Effector CD4-positive, alpha-beta T cell (primary cell): ENCODE measurements at places on chromosomes 2 and 18.

DNA sequence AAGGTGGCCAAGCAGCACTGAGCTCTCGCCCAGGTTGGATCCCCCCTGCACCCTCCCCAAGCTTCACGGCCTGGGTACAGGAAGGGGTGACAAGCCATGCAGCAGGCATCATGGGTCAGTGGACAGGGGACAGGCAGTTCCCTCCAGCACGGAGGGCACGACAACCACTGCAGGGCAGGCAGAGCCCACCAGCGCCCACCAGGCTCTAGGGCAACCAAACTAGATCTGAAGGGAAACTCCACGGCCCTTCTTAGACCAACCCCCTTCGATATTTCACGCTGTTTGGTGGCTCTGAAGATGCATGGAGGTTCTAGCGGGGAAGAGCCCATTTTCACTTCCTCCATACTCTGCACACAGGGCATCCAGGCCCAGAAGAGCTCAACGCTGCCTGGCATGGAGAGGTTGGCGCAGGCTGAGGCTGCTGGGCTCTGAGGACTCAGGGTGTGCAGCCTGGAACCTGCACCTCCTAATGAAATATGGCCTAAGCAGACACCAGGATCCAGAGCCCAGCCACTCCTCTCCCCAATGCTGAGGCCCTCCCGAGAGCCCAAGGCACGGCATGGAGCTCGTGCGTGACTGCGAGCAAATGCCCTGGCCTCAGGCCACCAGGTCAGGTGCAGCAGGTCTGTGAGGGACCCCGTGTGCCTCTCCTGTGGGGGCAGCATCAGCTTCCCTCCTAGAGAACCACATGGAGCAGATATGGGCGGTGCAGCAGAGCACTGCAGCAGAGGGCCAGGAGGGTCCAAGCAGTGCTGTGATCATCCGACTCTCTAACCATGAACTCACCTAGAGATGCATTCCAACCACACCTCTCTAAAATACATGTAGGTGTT is 8.7 kb upstream of the MTERF4 start:
- DNase-seq = no peak

DNA sequence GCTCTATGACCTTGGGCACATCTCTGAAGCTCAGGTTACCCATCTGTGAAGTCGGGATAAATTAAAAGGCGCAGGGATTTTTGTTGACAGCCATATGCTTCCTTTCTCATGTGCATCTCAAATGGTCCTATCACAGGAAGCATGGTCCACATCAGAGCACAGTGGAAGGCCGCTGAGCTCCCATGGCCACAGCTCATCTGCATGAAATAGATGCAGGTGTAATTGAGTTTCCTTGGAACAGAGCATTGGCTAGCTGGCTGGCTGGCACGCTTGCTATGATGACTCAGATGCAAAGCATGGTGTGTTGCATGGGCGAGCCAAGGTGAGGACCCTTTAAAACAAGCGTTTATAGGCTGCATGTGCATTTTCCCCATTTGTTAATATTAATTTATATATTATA is 79.3 kb downstream of the TXNL1 start:
- DNase-seq = no peak

DNA sequence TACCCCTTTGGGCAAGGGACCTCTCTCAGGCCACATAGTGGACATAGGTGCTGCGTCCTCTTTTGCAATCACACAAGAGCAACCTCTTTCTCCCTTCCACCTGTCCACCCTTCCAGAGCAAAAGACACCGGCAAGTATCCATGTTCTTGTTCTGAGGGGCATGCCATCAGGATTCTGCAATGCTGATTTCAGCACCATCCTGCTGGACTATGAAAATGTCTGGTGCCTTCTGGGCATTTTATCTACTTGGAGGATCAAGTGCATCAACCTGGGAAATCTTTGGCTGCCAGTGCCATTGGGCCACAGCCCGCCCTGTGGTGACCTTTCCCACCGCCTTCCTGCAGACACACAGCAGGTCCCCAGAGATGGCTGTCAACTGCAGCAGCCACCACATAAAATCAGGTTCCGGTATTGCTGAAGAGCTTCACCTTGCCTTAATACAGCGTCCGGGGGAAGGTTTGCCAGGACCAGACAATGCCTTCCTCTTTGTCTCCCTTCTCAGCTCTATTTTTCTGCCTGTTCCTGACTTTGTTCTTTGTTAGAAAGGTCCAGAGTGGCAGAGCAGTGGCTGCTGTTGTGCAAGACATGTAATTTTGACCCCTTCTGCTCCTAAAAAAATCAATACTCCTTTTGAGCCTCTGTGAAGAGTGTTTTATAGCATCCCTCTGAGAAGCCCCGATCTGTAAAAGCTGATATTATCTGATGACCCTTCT is 18.5 kb upstream of the BOD1L2 start:
- no peak for DNase-seq

DNA sequence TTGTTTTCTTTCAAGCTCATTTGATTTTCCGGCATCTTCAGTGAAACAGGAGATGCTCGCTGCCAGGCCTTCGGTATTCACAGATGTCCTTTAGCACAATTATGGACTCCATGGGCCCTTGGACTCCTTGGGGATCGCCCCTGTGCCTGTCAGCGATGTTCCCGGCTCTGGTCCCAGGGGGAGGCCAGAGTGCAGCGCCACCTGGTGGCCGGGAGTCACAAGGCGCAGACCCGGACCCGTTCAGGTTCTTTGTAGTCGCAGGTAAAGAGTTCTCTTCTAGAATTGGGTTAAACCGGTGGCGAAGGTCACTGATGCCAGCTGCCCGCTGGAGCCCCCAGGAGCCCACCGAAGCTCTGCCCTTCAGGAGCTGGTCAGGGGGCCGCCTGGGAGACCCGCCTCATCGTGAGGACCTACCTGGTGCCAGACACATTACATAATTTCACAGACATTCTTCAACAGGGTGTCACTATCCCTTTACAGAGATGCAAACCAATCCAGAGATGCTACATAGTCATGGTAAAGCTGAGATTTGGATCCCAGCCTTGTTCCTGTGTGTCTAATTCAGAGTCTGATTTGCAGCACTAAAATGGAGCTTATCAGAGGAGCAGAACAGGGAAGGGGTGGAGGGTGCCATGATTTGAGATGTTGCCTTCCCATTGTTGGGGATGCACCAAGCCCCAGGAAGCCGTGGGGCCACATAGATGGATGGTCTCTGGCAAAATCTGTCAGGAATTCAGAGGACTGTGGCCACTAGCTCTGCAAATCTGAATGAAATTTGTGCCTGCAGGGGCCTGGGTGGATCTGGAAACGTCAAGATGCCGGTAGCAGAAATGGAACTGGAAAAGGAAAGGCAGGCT is 6.0 kb upstream of the INPP5D start:
- DNase-seq = peak; percentile 67

GRCh38 chr2:78540255-78540654 is 485.2 kb upstream of the REG3G start:
- no peak for DNase-seq

- DNase-seq = no peak
These were observed 57.2 kb downstream of the TSHZ1 start for GRCh38 chr18:75267643-75268363.

GRCh38 chr2:194842871-194843270 is 814.2 kb upstream of the SLC39A10 start:
- DNase-seq = no peak

DNA sequence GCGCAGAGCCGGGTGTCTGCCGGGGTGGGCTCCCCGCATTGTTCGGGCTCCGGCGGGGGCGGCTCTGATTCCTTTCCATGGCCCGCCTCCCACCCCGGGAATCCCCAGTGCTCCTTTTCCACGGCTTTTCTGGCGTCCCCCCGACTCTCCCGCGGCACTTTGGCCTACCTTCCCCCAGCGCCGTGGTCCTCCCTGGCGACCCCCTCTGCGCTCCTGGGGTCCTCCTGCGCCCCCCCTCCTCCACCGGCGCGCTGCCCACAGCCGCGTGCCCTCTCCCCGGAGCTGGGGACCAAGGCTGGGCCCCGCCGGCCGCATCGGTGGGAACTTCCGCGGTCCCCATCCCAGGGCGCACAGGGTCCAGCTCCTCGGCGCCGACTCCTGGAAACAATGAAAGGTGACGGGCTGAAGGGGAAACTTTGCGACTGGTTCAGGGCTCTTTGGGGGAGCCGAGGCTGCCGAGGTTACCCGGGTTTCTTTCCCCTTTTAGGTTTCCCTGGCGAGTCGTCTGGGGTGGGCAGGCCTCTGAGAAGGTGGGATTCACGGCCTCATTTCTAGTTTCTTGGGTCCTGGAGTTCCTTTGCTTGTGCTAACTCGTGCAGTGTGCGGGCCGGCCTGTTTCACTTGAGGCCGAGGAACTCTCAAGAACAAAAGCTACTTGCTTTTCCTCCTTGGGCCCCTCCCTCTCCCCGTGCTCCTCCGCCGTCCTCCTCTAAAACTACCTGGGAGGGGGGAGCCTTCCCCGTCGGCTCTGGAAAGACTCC is 2.2 kb downstream of the TGIF1 start:
- DNase-seq = peak; percentile 24
